Activated naive CD4-positive, alpha-beta T cell (primary cell): ENCODE measurements at places on chromosomes 6 and 20.
A peak's percentile ranks its signal among the peaks of the same experiment; 100 is the strongest.

DNA sequence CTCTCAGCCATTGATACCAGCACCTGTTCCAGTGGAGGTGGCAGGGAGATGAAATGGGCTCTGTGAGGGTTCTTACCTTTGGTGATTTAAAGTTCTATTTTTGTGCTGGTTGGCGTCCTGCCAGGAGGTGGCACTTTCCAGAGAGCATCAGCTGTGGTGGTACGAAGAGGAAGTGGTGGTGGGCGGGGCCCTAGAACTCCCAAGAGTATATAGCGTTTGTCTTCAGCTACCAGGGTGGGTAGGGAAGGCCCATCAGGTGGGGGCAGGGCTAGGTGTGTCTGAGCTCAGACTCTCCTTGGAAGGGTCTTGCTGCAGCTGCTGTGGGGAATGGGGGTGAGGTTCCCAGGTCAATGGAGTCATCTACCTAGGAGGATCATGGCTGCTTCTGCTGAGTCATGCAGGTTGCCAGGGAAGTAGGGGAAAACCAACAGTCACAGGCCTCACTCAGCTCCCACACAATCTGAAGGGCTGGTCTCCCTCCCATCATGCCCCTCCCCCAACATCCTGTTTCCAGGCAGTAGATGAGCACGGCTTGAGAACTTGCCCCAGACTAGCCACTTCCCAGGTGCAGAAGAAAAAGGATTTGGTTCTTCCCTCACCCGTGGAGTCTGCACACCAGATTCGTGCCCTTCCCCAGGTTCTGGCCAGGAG, 46.6 kb downstream of the MOXD1 start:
- DNase-seq = no peak

DNA sequence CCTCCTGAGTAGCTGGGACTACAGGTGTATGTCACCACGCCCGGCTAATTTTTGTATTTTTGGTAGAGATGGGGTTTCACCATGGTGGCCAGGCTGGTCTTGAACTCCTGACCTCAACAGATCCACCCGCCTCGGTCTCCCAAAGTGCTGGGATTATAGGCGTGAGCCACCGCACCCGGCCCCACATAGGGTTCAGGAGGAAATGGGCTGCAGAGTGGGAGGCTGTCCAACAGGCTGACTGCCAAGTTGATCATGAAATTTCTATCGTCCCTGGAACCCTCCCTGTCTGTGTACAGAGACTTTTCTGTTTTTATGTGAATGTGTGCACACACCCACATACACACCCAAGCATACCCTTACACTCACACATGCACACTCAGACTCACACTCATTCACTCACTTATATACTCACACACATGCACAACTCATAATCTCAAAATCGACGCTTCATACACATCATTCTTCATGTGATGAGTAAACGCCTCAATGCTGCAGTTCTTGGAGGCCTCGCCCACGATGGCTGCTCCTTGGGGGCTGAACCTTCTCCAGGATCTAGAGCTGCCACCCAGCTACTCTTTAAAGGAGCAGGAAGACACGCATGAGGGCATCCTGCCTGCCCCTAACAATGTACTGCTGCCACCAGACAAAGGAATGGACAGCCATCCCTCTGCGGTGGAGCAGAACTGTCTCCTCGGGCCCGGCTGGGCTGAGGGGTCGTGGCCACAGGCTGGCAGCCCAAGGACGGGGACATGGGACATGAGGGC, 35.6 kb downstream of the SUN5 start:
- no peak for DNase-seq

- no peak for DNase-seq
These were observed 19.6 kb downstream of the POFUT1 start for GRCh38 chr20:32227306-32227705.

DNA sequence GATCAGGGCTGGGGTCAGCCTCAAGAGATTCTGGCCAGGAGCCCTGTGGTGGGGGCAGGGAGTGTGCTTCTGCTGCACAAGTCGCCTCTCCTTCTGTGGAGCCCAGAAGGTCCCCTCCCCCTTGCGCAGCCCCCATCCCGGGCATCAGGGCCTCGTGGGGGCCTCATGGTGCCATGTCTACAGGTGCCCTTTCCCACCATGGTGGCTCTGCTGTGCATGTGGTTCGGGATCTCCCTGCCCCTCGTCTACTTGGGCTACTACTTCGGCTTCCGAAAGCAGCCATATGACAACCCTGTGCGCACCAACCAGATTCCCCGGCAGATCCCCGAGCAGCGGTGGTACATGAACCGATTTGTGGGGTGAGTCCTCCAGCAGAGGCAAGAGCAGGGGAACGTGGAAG, 48.1 kb downstream of the TM9SF4 start:
- no peak for DNase-seq

GRCh38 chr6:37620519-37620918, 77.2 kb downstream of the MDGA1 start:
- no peak for DNase-seq

DNA sequence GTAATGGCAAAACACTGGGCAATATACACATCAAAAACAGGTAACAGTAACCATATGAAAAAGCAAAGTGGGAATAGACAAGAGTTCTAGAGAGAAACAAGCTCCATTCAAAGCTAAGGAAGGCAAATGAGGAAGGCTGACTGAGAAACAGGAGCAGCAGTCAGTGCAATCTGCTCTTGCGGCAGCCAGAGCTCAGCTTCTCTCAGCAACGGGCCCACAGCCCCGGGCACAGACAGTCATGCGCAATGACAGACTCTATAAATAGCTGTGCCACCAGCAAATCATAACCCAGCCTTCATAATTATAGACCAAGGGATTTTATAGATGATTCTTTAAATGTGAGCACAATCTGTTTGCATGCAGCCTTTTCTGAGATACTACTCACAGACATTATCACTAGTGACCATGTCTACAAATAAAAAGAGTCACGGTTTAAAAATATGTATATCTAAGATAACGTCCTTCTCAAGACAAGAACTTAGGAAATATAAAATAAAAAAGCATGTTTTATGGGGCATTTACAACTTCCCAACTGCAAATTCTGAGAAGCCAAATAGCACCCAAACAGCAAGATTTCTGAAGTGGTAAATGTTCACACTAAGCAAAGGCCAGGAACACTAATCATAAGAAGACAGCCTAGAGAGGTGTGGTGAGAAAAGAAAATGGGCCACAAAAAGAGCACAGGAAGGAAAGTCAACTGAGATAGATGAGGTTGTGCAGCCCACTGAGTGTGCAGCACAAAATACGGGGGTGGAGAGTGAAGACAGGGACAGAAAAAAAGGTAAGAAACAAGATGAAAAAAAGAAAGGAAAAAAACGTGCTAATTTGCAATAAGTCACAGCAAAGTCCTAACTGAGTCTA, 39.9 kb upstream of the BEND6 start:
- DNase-seq = no peak

DNA sequence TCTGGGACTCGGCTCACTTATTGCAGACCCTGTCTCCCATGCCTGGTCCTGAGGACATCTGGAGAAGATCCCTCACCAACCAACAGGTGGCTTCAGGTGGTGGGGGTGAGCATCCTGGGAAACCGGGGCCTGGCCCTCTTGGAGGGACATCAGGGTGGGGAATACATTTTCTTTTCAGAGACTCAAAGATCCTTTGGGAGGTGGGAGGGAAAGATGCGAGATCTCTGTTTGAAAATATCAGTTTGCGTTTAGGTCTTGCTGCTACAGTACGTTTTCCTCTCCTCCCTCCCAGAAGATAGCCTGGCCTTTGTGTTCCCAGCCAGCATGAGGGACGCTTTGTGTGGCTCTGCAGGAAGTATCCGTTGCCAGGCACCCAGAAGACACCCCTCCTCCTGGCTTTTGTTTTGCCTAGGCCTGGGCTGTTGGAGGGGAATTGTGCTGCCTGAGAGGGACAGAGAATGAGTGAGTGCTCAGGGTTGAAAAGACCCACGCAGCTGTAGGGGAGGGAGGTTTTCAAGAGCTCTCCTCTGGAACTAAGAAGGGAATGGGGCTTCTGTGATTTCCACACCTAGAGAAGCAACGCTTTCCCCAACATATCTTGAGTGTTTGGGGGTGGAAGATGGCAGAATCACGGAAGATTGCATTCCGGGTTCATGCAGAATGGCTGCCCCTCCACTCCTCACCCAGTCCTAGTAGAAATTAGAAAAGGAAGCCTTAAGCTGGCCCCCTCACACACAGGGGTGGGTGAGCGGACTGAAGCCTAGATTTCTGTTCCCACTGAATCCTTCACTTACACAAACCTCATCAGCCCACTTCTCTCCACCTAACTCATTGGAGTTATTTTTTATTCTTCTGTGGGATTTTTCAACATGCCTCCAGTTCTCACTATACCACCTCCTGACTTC, 22.0 kb upstream of the SLC2A12 start:
- no peak for DNase-seq

- no peak for DNase-seq
These were observed 25.3 kb downstream of the AAR2 start for GRCh38 chr20:36261389-36262105.

DNA sequence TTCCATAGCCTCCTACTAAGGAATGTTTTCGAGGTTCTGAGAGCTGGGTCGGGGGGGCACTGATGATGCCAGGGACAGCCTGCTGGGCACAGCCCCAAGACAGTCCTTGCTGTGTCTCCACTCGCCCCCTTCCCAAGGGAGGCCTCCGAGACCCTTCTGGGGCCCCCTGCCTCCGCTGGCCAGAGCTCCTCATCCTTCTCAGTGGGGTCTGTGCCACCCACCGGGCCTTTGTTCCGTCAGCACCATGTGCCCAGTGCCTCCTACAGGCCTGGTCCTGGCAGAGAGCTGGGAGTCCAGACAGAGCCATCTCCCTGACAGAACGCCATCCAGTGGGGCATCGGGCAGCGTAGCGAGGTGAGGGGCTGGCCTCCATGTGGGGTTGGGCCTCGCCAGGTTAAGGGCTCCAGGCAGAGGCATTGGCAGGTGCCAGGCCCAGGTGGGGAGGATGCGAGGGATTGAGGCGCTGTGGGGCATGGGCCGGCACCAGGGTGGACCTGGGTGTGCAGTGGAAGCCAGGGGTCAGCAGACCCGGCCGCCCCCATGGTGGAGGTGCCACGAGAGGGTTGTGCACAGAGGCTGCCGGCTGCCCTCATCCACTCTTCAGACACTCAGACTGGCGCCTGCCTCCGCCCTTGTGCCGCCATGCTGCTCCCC, 13.3 kb downstream of the RBM38 start:
- DNase-seq = no peak

- no peak for DNase-seq
These were observed 86.5 kb downstream of the BANF2 start for GRCh38 chr20:17786221-17786718.

GRCh38 chr20:54368570-54368969, 106.8 kb upstream of the DOK5 start:
- DNase-seq = no peak

DNA sequence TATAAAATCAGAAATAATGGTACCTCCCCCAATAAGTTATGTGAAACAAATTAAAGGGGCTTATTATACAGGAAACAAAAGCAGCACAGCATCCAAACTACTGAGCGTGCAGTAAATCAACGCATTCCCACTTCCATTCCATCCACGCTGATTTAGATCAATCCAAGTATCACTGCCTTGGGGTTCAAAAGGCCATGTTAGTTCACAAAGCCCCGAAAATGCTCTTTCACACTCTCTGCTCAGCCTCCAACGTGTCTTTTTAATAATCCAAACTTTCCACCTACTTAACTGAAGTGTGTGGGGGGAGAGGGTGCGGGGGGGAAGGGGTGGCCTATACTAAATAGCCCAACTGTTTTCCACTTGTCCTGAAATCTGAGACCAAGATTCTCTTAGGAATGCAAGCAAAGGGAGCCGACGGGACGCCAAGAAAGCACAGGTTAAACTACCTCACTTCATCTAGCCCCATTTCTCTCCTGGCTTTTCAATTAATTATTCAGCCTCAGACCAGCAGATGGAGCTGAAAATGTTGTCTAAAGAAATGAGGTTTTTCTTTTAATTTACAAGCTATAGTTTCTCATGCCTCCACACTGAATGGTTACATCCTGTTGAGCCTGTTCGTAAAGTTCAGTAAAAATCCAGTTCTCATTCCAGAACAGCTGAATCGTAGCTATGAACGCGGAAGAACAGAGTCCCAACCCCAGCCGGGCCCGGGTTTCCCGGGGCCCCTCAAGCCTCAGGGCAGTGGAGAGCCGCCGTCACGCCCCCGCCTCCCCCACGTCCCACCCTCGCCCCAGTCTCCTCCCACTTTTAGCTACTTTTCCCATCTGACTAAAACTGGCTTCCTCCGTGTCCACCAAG, 1.0 kb upstream of the NXT1 start:
- DNase-seq = no peak

- DNase-seq = peak; percentile 49
These were observed 169.3 kb upstream of the ZNF337 start for GRCh38 chr20:25865715-25866656.

GRCh38 chr20:50585678-50586077, 75.5 kb downstream of the PTPN1 start:
- DNase-seq = no peak

DNA sequence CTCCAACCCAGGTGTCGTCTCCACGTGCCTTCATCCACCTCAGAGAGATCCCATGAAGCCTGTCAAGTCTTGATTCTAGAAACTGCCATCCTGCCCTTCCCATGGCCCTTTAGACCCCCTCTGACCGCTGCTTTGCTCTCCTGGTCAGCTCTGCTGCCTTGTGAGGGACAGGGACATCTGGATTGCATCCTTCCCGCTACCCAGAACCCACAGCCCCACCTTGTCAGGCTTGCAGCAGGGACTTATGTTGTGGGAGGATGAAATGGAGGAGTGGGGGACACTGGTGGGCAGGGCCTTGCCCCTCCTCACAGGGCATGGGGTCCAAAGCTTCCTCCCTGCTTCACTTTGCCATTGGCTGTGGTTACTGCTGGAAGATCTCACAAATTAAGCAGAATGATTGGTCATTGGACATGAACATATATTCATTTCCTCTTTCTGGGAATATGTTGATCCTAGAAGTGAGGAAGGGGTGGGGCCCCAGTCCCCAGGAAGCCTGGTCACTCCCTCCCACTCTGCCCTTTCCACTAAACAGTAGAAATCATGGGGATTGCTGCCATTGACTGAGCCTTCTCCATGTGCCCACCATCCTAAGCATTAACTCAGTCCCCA, 4.5 kb downstream of the GLP1R start:
- DNase-seq = no peak

DNA sequence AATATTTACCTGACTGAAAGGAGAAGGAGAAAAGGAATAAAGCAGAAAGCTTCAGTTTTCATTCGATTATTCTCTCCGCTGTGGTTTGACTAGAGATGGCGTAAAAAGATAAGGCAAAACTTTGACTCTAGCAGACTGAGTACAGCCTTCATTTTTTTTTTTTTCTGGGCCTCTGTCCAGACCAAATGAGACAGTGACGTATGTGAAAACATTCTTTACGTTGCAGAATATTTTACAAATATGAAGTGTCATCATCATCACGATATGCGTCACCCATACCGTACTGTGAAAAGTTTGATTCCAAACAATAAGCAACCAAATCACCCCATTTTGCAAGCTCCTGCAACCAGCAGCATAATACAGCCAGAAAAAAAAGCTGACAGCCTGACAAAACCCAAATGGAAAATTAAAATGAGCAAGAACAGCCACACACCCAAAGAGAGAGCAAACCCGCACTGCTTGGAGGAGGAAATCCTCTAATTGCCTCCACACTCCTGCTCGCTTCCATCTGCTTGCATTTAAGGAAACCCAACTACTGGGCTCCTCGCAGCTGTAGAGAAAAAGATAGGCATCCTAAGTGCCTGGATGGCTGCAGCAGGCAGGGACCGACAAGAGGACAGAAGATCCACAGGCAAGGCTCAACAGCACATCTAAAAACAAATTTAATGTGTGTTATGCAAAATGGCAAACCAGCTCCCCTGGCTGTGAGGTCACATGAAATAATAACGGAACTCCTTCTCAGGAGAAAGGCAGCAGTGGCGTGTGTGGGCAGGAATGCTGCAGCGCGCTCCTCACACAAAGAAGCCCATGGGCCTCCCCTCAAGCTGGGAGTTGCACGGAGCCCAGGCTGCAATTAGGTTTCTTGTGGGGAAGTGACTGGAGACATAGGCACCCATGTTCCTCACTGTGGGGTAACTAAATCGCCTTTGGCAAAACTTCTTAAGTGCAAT, 113.1 kb downstream of the FYN start:
- no peak for DNase-seq
